NCI-H1092 (cell line): ENCODE measurements at places on chromosomes 5 and 9.

GRCh38 chr9:12812710-12813109 is 37.9 kb downstream of the LURAP1L start:
- DNase-seq: no peak

GRCh38 chr9:77427256-77427927 is 220.7 kb downstream of the GNA14 start:
- DNase-seq: no peak

- DNase-seq: no peak
Measured at GRCh38 chr5:163790497-163790896, 285.1 kb downstream of the MAT2B start.

- peak; percentile 47 for DNase-seq
Measured at GRCh38 chr5:73985145-73985544, 359.1 kb downstream of the ARHGEF28 start.

GRCh38 chr5:1386274-1386717 is 41.4 kb upstream of the CLPTM1L start:
- DNase-seq: peak; percentile 34

DNA sequence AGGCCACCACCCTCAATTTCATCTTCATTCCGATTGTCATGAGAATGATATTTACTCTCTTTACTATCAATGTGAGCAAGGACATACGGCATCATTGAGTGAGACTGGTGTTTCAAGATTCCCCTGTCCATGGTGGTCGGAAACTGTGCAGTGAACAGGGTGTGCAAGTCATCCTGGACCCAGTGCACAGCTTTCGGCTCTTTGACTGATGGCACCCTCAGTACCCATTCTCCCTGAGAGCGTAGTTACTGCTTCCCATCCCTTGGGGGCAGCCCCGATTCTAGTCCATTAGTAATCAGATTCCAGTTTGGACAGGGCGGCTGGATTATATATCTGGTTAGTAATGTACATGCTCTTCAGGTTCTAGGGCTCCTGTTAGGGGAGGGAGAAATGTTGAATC is 61.7 kb upstream of the SUB1 start:
- no peak for DNase-seq

GRCh38 chr5:95543017-95543705 is 11.6 kb downstream of the SKIC3 start:
- DNase-seq: peak; percentile 0

GRCh38 chr5:38896760-38897159 is 50.9 kb downstream of the OSMR start:
- no peak for DNase-seq

DNA sequence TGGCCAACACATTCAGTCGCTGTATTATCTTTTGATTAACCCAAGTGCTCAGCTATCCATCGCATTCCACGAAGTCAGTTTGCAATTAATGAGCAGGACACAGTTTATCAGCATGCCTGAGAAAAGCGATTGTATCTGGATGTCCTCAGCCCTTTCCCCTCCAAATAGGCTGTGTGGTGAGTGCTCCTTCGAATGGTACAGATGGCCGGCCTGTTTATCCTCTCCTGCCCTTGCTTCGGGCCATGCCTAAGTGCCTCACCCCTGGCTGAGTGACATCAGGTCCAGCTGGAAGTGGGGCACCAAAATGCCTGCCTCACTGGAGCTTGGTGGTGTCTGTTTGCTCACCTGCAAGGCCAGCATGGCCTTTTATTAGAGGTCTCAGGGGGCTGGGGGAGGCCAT is 317.3 kb downstream of the GADD45G start:
- DNase-seq: no peak

- no peak for DNase-seq
Measured at GRCh38 chr9:74810200-74810599, 77.5 kb downstream of the TRPM6 start.

- DNase-seq: no peak
Measured at GRCh38 chr5:50365426-50366251, 75.4 kb downstream of the EMB start.

- DNase-seq: no peak
Measured at GRCh38 chr5:2563046-2563445, 188.4 kb downstream of the IRX2 start.
